Airway epithelial cell (primary cell): ENCODE measurements at places on chromosomes 12 and 14. TPM values are rescaled to one million over a fixed set of nuclear protein-coding genes. Genes with fewer than 3 reads are reported as not detected.

ZC3H10 gene
- total RNA-seq: 0.98 and 2.2 TPM in 2 replicates

C12orf76 gene
- 6.3 and 11.1 TPM in 2 replicates for total RNA-seq

PLEKHD1 gene
- total RNA-seq: not detected in 2 replicates

C12orf42 gene
- not detected in 2 replicates for total RNA-seq

CBLN3 gene
- 0.56 and 1.1 TPM in 2 replicates for total RNA-seq

NDRG2 gene
- 28.0 and 32.5 TPM in 2 replicates for total RNA-seq

MIP gene
- not detected in 2 replicates for total RNA-seq

LRRK2 gene
- 0.51 and 0.56 TPM in 2 replicates for total RNA-seq

FGD4 gene
- 10.1 and 13.8 TPM in 2 replicates for total RNA-seq

FAM181A gene
- 0.09 and 0.99 TPM in 2 replicates for total RNA-seq

TSPAN8 gene
- not detected in 2 replicates for total RNA-seq

PLEKHG7 gene
- not detected in 2 replicates for total RNA-seq

PSMD9 gene
- total RNA-seq: 81.9 and 95.9 TPM in 2 replicates

FIGNL2 gene
- not detected in 2 replicates for total RNA-seq

SLC39A9 gene
- total RNA-seq: 62.9 and 77.8 TPM in 2 replicates

NIN gene
- total RNA-seq: 11.4 and 16.6 TPM in 2 replicates

PPM1A gene
- total RNA-seq: 9.8 and 15.4 TPM in 2 replicates

TAMALIN gene
- total RNA-seq: 0.07 and 0.70 TPM in 2 replicates

ST8SIA1 gene
- 0.21 and 0.23 TPM in 2 replicates for total RNA-seq

CEP128 gene
- total RNA-seq: 2.7 and 4.9 TPM in 2 replicates

PTHLH gene
- total RNA-seq: 287 and 327 TPM in 2 replicates

GZMH gene
- total RNA-seq: not detected in 2 replicates

ENDOU gene
- total RNA-seq: 2.6 and 3.4 TPM in 2 replicates

CCDC196 gene
- total RNA-seq: not detected in 2 replicates

PPP1R36 gene
- 0.14 TPM in 1 of 2 replicates, not detected in the other for total RNA-seq

ASB8 gene
- total RNA-seq: 14.1 and 22.6 TPM in 2 replicates

SLC41A2 gene
- 0.46 and 1.1 TPM in 2 replicates for total RNA-seq

CCDC38 gene
- total RNA-seq: not detected in 2 replicates

MYO1H gene
- total RNA-seq: 0.14 and 1.3 TPM in 2 replicates

GPR65 gene
- not detected in 2 replicates for total RNA-seq

TBK1 gene
- total RNA-seq: 10.0 and 16.3 TPM in 2 replicates

PGF gene
- total RNA-seq: 51.8 and 57.1 TPM in 2 replicates

LRRC43 gene
- total RNA-seq: not detected in 2 replicates

SERPINA4 gene
- not detected in 2 replicates for total RNA-seq

TMEM132C gene
- not detected in 2 replicates for total RNA-seq

GPD1 gene
- 0.14 TPM in 1 of 2 replicates, not detected in the other for total RNA-seq

HDAC7 gene
- total RNA-seq: 34.0 and 44.4 TPM in 2 replicates

GDF11 gene
- total RNA-seq: 6.0 and 9.2 TPM in 2 replicates

MORN3 gene
- total RNA-seq: 0.21 TPM in 1 of 2 replicates, not detected in the other

ITGB7 gene
- total RNA-seq: 4.7 and 5.2 TPM in 2 replicates
